ENCODE measurements at places on chromosomes 11 and 22.
A peak's percentile ranks its signal among the peaks of the same experiment; 100 is the strongest.

DNA sequence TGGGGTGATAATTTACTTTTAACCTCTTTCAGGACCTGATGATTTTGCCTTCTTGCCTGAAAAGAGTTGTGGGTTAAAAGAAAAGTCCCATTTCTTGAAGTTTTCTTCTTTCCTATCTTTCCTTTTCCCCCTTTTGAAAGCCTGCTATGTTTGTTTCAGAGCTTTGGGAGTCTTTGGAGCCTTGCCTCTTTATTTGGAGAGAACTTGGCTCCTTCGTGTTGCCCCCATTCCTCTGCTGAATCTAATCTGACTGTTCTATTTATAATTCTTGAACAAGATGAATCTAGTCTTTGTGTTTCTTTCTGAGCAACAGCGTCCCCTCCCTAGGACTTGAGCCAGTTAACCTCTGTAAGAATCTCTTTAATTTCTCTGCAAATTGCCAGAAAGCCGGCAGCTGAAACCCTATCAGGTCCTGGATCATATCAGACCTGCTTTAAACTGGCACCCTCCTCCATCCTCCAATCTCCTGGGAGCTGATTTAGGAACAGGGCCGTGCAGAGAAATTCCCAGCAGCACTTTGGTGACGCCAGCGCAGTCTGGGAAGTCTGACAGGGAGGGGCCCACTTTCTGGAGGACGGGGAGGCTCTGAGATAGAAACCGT is 289.1 kb upstream of the SORL1-AS1 start:
- peak; percentile 39 for DNase-seq

GRCh38 chr22:23845265-23846080 is 6.7 kb upstream of the DERL3 start:
- no peak for DNase-seq

- DNase-seq = no peak
Measured at GRCh38 chr11:74012074-74012809, 3.4 kb upstream of the UCP3 start.

DNA sequence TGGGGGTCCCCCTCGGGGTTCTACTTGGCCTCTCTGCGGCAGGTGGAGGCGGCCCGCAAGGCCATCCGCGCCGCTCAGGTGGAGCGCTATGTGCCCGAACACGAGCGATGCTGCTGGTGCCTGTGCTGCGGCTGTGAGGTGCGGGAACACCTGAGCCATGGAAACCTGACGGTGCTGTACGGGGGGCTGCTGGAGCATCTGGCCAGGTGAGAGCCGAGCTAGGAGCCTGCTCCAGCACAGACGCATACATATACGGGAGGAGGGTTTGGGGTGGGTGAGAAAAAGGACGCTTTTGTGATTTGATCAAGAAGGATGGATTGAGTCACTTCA is 415 bp downstream of the CENATAC start:
- DNase-seq = peak; percentile 64

GRCh38 chr11:112540261-112540660 is 279.6 kb upstream of the PLET1 start:
- DNase-seq = no peak

GRCh38 chr11:117859061-117859460 is 17.4 kb downstream of the FXYD6 start:
- DNase-seq = no peak

DNA sequence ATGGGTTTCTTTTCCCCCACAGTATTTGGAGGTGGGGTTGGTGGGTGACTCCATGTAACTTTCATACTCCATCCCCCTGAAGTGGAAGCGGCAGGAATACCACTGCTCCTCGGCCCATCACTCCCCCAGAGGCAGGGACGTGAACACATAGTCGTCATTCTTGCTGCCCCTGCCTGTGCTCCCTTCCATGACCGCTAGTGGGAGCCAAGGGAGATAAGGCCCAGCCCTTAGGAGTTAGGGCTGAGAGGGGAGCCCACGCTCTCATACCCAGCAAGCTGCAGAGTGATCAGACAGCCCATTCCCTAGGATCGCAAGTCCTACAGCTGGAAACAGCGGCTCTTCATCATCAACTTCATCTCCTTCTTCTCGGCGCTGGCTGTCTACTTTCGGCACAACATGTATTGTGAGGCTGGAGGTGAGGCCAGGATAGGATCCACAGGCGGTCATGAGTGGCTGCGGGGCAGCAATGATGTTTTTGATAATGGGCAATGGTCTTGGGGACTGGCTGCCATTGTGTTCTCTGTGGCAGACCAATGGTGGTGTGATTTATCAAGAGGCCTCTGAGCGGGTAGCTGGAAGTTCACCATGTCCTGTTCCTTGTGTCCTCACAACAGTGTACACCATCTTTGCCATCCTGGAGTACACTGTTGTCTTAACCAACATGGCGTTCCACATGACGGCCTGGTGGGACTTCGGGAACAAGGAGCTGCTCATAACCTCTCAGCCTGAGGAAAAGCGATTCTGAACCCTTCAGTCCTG is 15.9 kb downstream of the RHOG start:
- peak; percentile 61 for DNase-seq

DNA sequence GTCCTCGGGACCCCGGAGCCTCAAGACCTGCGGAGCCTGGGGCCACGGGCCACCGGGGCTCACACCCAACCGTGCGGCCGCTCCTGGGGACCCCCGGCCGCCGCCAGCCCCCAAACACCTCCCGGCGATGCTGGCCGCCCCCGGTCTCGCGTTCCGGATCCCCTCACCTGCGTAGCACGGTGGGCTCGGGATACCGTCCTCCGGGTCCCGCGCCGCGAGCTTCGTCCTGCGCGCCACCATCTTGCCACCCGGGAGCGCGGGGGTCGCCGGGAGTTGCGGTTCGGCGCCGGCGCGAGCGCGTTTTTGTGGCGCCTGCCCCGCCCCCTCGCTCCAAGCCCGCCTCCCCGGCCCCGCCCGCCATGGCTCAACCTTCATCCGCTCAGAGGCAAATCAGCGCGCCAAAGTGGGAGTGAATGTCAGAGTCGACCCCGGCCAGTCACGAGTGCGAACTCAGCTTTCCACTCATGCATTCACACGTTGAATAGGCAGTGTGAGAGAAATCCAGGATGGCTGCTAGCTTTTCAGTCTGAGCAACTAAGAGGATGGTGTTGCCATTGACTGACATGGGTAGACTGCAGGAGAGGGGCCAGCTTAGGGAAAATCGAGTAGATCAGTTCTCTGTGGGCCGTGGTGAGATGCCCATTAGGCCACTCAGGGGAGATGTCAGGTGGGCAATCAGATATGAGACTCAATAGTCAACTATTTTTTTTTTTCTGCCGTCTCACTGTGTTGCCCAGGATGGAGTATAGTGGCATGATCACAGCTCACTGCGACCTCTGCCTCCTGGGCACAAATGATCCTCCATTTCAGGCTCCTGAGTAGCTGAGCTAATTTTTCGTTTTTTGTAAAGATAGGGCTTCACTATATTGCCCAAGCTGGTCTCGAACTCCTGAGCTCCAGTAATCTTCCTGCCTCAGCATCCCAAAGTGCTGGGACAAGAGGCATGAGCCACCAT is 28.3 kb downstream of the SERHL2 start:
- peak; percentile 57 for DNase-seq

DNA sequence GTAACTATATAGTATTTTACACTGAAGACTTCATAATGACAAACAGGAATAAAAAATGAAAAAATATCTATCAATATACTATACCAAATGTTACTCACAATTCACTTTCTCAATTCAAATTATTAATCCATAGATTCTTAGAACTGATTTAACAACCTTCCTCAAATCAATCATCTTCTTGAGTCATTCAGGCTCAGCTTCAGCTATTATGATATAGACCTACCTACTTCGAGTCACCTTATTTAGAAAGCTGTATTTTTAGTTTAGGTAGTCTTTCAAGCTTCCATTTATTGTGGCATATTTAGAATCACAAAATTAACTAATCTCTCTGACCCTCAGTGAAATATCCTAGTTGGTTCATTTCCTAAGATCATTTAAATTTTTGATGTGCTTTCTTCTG is 8.2 kb downstream of the CREBZF start:
- no peak for DNase-seq

- no peak for DNase-seq
Measured at GRCh38 chr22:47618180-47619010, 855.9 kb downstream of the TBC1D22A start.

DNA sequence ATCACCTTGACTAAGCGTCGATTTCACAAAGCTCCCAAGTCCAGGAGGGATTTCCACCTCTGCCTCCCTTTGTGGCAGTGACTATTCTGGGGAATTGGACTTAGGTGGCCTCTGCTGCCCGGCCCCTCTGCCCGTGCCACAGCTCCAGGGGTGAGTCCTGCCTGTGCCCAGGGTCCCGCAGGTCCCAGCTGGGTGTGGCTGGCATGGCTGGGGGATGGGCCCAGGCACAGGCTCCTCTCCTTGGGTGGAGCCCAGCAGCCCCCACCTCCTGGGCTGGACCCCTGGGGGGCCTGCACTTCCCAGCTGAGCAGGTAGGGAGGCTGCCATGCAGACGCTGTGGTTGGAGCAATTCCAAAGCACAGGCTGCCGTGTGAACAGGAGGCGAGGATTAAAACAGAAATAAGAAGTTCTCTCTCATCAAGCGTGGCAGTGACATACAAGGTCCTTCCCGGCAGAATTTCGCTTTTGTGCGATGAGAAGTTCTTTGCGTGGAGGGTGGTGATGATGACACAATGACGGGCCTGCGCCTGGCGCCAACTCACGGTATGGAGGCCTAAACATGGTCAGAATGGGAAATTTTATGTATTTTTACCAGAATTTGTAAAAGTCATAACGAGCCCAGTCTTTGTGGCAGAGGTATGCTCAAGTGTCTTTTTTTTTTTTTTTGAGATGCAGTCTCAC is 107.3 kb downstream of the BRD1 start:
- no peak for DNase-seq

DNA sequence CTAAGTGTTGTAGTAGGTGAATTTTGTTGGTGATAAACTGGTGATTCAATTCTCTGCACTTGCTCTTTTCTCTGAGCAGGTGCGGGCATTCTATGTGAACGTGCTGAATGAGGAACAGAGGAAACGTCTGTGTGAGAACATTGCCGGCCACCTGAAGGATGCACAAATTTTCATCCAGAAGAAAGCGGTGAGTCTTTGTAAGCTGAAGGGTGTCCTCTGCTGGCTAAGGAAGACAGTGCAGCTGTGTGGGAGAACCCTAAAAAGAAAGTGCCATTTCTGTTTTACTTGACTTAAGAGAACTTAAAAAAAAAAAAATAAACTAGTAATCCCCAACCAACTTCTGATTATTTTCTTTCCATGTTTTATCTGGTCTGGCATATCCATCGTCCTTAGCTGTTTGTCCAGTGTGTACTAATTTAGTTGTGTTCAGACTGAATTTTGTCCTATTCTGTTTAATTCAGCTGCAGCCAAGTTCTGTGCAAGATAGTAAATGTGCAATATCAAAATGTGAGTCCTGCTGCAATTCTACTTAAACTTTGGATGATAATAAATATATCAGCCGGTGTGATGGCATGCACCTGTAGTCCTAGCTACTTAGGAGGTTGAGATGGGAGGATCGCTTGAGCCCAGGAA is 29.6 kb downstream of the CAT start:
- DNase-seq = no peak

- no peak for DNase-seq
Measured at GRCh38 chr11:133968300-133968699, 11.5 kb upstream of the IGSF9B start.

- no peak for DNase-seq
Measured at GRCh38 chr11:59829358-59829757, 15.9 kb downstream of the CBLIF start.

DNA sequence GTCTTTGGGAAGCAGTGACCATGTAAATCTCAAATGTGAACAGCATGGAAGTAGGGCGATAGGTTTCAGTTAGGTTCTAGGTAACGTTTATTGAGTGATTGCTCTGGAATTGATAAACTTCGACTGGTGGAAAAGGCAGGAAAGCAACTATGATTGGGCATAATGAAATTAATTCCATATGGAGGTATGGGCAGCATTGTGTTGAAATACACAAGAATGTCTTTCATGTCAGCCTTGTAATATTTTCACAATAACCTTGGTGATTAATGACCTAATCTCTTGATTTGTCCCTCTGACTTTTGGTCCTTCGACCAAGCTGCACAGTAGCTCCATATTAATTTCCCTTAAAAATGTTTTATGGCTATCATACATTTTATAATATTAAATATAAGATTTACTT is 2.8 kb downstream of the CEP57 start:
- no peak for DNase-seq

- no peak for DNase-seq
Measured at GRCh38 chr11:125070699-125071254, 7.7 kb downstream of the SLC37A2 start.

- DNase-seq = no peak
Measured at GRCh38 chr11:27084518-27084917, 43.9 kb downstream of the BBOX1 start.

GRCh38 chr11:31809857-31810778 is 1.0 kb downstream of the PAX6 start:
- no peak for DNase-seq

GRCh38 chr11:73401924-73402833 is 26.0 kb downstream of the RELT start:
- no peak for DNase-seq

- no peak for DNase-seq
Measured at GRCh38 chr22:49783036-49783746, 44.5 kb downstream of the BRD1 start.

DNA sequence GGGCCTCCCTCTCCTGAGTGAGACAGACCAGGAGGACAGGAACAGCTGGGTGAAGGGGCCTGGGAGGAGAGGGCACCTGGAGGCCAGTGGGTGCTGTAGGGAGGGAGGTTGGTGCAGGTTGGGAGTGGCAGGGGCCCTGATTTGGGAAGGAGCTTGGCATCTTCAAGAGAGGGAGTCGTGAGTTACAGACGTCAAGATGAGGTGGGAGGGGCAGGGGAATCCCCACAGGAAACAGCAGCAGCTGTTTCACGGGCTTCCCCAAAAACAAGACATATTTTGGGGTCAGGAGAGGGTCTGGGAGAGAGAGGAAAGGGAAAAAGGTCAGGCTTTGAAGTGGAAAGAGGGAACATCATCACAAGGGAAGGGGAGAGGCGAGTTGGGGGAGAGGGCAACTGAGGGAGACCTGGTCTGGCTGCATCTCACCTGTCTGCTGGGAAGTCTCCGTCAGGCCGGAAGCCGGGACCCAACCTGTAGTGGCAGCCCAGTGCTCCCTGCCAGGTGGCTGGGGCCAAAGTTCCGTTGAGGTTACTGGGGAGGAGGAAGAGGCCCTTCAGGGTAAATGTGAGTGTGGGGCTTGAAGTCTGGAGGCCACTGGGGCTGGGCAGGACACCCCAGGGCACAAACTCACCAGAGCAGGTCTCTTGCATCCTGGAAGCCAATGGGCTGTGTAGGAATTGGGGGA is 4.4 kb downstream of the NAALADL1 start:
- DNase-seq = no peak

- DNase-seq = no peak
Measured at GRCh38 chr11:15034687-15035267, 38.6 kb upstream of the CALCB start.

GRCh38 chr11:8532475-8532874 is 61.6 kb downstream of the STK33 start:
- DNase-seq = no peak

GRCh38 chr22:29701155-29701999 is 18.4 kb upstream of the CABP7 start:
- no peak for DNase-seq

Data from caudate nucleus (tissue), 63 donors.